ENCODE measurements at places on chromosomes 5 and 9. TPM values are rescaled to one million over a fixed set of nuclear protein-coding genes. Genes with fewer than 3 reads are reported as not detected.

DNA sequence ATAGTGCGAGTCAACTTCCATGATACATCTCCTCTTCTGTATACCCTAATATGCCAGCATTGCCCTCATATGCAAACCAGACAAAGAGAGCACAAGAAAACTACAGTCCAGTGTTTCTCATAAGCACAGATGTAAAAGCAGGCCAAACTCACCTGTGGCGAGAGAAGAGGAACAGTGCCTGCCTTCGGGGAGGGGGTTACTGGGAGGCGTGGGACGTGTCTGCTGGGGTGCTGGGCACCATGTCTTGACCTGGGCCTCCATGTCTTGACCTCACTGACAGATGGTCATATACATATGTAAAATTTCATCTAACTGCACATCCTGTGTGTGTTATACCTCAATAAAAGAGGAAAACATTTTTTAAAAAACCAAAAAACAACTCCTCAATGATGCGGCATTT, 159.3 kb upstream of the PPP1R26 start:
- no peaks in the 10 kb centered on the region for H3K36me3 ChIP-seq
- H3K4me3 ChIP-seq: no peak overlapping the region
- no peaks in the 10 kb centered on the region for H3K4me1 ChIP-seq
- DNase-seq: peak; percentile 32
- H3K27ac ChIP-seq: peak overlapping the region; percentile 30
- no peaks in the 10 kb centered on the region for H3K27me3 ChIP-seq

DNA sequence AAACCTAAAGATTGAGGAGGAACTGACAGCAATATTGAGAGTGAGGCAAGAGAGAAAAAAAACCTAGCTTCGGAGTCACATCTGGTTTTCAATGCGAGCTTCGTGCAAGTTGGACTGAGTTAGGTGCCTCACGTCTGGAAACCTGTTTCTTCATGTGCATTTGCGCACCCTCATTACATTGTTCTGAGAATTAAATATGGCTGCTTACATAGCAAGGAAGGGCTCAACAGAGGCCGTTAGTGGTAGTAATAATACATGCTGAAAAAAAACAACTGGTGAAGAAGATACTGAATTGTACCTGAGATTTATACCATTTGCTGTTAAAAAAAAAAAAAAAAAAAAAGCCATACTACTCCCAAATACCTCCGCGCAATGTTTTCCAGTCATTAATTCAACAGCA, 18.6 kb downstream of the DNAJA1 start:
- H3K4me3 ChIP-seq: peak overlapping the region; percentile 81
- H3K27ac ChIP-seq: no peak overlapping the region
- H3K4me1 ChIP-seq: no peaks in the 10 kb centered on the region

DNA sequence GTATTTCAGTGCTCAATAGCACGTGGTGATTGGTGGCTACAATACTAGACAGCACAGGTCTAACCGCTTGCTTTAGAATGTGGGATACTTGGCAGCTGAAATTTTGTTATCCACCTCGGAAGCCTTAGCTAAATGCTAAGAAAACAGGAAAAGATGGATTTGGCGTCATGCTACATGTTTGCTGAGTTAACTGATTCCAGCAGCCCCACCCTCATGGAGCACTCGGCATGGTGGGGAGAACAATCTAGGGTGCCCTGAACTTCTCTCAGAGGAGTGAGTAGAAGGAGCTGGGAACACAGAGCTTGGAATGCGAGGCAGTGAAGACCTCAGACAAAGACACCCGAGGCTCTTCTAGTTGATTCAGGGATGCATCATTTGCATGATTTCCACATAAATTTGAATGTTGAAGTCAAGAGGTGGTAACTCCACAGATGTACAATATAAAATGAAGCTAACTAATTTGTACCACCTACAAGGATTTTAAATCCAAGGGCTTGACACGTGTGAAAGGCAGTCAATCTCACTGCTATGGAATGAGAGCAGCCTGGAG, 145.1 kb upstream of the FSTL4 start:
- H3K36me3 ChIP-seq: no peaks in the 10 kb centered on the region
- no peak for DNase-seq
- H3K4me1 ChIP-seq: no peaks in the 10 kb centered on the region
- peaks cover 9% of the 10 kb centered on the region for H3K27me3 ChIP-seq

- H3K27ac ChIP-seq: no peak overlapping the region
- H3K4me1 ChIP-seq: no peaks in the 10 kb centered on the region
- H3K27me3 ChIP-seq: no peaks in the 10 kb centered on the region
- no peak for DNase-seq
- peaks cover 16% of the 10 kb centered on the region for H3K36me3 ChIP-seq
Measured at GRCh38 chr5:65766175-65766574, 44.2 kb downstream of the NLN start.

DNA sequence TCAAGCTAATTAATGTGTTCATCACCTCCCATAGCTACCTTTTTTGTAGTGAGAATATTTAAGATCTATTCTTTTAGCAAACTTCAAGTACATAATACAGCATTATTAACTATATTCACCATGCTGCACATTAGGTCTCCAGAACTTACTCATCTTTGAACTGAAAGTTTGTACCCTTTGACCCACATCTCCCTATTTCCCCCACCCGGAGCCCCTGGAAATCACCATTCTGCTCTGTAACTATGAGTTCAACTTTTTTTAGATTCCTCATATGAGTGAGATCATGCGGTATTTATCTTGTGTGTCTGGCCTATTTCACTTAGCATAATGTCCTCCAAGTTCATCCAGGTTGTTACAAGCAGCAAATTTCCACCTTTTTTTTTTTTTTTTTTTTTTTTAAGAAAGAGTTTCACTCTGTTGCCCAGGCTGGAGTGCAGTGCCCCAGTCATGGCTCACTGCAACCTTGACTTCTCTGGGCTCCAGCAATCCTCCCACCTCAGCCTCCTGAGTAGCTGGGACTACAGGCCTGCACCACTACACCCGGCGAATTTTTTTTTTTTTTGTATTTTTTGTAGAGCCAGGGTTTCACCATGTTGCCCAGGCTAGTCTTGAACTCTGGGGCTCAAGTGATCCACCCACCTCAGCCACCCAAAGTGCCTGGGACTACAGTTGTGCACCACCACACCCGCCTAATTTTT, 100.4 kb upstream of the SAP30L start:
- no peak for DNase-seq
- no peak overlapping the region for H3K27ac ChIP-seq
- no peaks in the 10 kb centered on the region for H3K36me3 ChIP-seq
- H3K4me3 ChIP-seq: no peak overlapping the region
- no peaks in the 10 kb centered on the region for H3K27me3 ChIP-seq

DNA sequence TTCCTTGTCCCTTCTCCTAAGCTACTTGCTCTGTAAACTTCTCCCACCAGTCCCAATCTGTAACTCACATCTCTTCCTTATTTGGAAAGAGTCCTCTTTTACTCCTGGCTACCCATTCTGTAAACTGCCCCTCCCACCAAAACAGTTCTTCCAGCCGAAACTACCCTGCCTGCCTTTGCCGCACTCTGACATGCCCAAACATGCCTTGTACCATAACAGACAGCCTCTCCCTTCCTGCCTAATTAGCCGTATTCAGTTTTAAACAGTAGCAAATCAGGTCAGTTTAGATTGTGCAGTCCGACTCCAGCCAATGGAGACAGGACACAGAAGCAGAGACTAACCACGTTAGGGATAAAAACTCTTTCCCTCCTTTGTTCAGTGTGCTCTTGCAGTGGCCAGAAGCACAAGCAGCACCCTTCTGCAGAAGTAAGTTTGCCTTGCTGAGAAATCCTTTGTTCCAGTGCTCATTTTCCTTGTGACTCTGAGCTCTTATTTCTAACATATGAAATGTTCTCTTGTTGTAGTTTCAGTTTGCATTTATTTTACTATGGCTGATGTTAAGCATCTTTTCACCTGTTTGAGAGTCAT, 5.4 kb upstream of the GLT6D1 start:
- H3K27ac ChIP-seq: no peak overlapping the region
- no peaks in the 10 kb centered on the region for H3K36me3 ChIP-seq

- no peak for DNase-seq
- no peaks in the 10 kb centered on the region for H3K27me3 ChIP-seq
- no peaks in the 10 kb centered on the region for H3K4me1 ChIP-seq
- no peak overlapping the region for H3K27ac ChIP-seq
- no peak overlapping the region for H3K4me3 ChIP-seq
- H3K36me3 ChIP-seq: no peaks in the 10 kb centered on the region
Measured at GRCh38 chr5:95086927-95087815, 197.7 kb downstream of the MCTP1 start.

- no peak overlapping the region for H3K4me3 ChIP-seq
- no peaks in the 10 kb centered on the region for H3K27me3 ChIP-seq
- no peak overlapping the region for H3K27ac ChIP-seq
- DNase-seq: no peak
- H3K4me1 ChIP-seq: no peaks in the 10 kb centered on the region
Measured at GRCh38 chr9:134919303-134919702, 1.6 kb upstream of the FCN1 start.

- no peaks in the 10 kb centered on the region for H3K36me3 ChIP-seq
- DNase-seq: no peak
- H3K27ac ChIP-seq: no peak overlapping the region
- H3K4me1 ChIP-seq: no peaks in the 10 kb centered on the region
- no peak overlapping the region for H3K4me3 ChIP-seq
Measured at GRCh38 chr5:115460472-115460871, 84.1 kb downstream of the FEM1C start.

UBE2QL1 gene
- 0.08 TPM for total RNA-seq

ZDHHC11 gene
- total RNA-seq: 28.9 TPM

SLC45A2 gene
- not detected for total RNA-seq

MEIKIN gene
- not detected for total RNA-seq

All from endodermal cell (in vitro differentiated cells).